ENCODE measurements at places on chromosomes 7 and 10. TPM values are rescaled to one million over a fixed set of nuclear protein-coding genes. Genes with fewer than 3 reads are reported as not detected.

- DNase-seq = no peak
Measured at GRCh38 chr7:92963566-92963965, 127.2 kb upstream of the CDK6 start.

The CTNNA3 gene
- total RNA-seq = 0.12 TPM

The GNGT1 gene
- total RNA-seq = not detected

DNA sequence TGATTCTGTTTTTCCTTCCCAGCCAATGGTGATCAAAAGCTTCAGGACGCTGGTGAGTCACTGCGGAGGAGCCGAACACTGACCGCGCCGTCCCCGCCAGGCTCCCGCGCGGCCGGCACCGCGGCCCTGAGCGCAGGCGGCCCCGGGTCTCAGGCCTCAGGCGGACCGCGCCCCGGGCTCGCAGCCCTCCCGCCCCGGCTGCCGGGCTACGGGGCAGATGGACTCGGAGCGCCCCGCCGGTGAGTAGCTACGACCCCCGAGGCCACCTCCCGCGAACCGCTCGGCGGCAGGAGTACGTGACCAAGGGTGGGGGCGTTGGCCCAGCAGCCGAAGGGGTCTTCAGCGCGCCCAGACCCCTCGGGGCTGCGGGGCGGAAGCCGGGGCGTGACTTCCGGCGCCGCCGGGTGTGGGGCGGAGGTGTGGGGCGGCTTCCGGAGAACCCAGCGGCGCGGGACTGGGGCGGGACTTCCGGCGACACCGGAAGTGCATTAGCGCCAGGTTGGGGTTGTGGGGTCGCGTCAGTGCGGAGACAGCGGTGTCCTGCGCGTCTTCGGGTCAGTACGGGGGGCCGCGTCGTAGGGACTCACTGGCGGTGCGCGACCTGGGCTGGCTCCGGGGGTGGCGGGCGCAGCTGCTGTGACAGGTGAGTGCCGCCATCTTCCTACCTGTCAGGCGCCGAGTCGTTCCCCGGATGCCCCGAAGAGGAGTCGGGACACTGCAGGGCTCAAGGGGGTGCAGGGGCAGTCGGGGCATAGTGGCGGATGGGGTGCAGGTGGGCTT lies at the start of gene WDR37:
TSS of gene WDR37 (plus strand) at position 60 of the 780 bp plus-strand sequence. CDS start 15,771 bp downstream, outside the sequence.
- peak; percentile 81 for DNase-seq

- no peak for DNase-seq
Measured at GRCh38 chr7:116180302-116180701, 30.0 kb upstream of the TES start.

DNA sequence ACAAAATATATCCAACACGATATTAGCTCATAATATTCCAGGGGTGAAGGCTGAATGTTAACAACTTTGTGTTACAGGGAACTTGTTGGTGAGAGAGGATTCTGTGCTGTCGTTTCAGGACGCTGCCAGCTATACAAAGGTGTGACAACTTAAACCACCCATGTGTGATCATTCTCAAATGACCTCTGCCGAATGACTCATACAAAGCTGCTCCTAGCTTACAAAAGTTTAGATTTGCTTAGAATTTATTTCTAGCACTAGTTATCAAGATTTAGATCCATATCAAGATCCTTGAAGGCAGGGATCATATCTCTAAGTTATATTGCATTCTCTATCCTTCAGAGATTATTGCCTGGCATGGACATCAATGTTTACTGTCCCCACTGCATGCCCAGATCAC lies 65.3 kb downstream of the COBL start:
- DNase-seq = peak; percentile 3

Measured in lower leg skin (tissue), 4 donors.